Thymus (tissue), 14 donors: ENCODE measurements at places on chromosomes 1 and 21. TPM values are rescaled to one million over a fixed set of nuclear protein-coding genes. Genes with fewer than 3 reads are reported as not detected.

GRCh38 chr1:199313444-199313843, 674.6 kb downstream of the PTPRC start:
- no peak overlapping the region for H3K4me3 ChIP-seq
- H3K36me3 ChIP-seq, result no peaks in the 10 kb centered on the region
- H3K27ac ChIP-seq, result no peak overlapping the region
- peaks cover 11% of the 10 kb centered on the region for H3K4me1 ChIP-seq
- peak; percentile 19 for DNase-seq

DNA sequence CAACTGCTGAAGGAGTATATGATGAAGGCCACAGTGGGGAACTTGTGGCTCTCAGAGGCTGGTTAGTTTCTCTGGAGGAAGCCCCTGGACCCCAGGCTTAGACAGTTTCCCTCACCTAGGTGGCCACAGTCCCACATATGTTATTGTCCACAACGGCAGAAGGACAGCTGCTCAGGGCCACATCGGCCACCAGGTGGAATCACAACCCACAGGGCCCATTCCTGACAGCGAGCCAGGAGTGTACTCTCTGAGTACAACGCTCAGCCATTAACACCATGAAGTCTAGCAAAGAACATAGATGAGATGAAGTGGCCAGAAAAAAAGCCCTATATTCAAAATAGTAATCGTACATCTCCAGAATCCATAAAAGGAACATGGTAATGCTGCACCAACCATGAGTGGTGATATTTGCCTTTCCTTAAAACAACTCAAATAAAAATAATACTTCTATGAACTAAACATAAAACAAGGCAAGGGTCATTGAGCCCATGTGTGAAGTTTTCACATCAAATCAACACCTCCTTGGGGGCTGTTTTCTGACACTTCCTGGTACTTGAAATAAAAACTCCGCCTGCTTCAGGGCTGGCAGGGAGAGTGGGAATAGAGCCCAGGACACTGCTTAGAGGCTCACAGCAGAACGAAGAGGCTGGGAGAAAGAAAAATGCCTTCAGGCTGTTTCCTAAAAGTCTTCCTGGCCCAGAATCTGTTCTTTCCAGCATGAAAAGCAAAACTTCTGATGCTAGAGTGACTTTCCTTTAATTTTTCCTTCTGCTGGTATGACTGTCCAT, 383.3 kb downstream of the HHAT start:
- H3K36me3 ChIP-seq, result no peaks in the 10 kb centered on the region
- no peak overlapping the region for H3K27ac ChIP-seq
- no peak overlapping the region for H3K4me3 ChIP-seq

- peaks cover 87% of the 10 kb centered on the region for H3K27me3 ChIP-seq
- DNase-seq, result no peak
Observed at GRCh38 chr1:20480243-20480944, 5.6 kb downstream of the CAMK2N1 start.

DNA sequence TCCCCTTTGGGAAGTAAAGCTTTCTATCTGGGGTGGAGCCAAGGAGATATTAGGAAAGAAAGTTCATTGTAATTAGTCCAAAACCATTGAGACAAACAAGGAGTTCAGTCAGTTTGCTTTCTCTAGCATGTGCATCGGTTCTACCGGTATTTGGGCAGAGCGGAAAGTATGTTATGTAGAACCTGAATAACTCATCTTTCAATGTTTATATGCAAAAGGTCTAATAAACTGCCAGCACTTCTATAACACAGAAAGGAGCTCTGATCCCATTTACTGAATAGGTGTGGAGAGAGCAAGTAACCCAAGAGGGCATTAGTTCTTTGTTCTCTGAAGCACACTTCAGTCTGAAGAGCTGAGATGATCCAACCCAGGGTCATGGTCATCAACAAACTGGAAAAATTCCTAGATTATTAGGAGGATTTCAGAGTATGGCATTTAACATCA, 3.5 kb downstream of the TGFB2 start:
- H3K36me3 ChIP-seq, result no peaks in the 10 kb centered on the region
- no peak overlapping the region for H3K4me3 ChIP-seq
- peaks cover 32% of the 10 kb centered on the region for H3K4me1 ChIP-seq
- peaks cover 18% of the 10 kb centered on the region for H3K27me3 ChIP-seq
- no peak for DNase-seq

DNA sequence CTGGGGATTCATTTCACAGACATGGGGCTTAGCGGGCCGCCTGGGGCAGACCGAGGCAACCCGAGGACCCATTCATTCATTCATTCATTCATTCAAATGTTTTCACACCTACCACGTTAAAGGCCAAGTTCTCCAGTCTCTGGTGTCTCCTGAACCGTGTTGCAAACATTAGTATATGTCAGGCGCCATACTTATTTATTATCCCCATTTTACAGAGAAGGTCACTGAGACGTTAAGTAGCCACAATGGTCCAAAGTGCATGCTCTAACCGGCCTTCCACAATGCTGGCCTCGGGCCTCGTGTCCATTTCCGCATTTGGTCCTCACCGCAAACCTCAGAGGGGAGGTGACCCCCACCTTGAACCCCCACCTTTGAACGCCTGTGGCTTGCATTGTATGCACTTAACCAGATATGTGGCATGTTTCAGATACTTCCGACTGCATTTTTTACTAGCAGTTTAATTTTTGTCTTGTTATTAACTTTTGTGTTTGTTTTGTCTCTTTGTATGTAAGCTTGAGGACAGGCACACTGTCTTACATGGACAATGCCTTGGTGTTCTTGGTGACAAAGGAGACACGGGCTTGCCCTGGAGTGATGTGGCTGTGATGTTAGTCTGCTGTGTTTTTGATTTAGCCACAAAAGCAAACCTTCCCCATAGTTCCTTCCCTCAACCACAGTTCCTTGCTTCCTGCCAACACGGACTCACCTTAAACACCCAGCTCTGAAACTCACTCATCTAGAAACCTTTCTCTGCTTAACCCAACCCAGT, 1.2 kb upstream of the IFFO2 start:
- H3K27me3 ChIP-seq, result peaks cover 47% of the 10 kb centered on the region
- H3K36me3 ChIP-seq, result no peaks in the 10 kb centered on the region
- H3K27ac ChIP-seq, result no peak overlapping the region
- DNase-seq, result peak; percentile 49
- H3K4me3 ChIP-seq, result no peak overlapping the region

DNA sequence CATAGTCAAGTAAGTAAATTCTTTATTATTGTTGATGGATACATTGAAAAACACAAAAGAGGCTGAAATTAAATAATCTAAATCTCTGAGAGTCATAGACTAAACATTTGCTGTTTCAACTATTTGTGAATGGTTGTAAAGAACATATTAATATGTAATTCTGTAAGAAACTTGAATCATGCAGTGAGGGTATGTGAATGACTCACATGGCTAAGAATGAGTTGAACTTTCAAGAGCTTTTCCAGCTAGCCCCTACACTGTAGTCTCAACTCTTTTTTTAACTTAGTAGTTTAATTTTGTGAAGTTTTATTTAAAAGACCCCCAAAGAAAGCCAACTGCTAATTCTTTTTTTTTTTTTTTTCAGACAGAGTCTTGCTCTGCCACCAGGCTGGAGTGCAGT, 588.1 kb downstream of the DPYD start:
- no peaks in the 10 kb centered on the region for H3K36me3 ChIP-seq
- H3K4me1 ChIP-seq, result no peaks in the 10 kb centered on the region
- H3K4me3 ChIP-seq, result no peak overlapping the region

DNA sequence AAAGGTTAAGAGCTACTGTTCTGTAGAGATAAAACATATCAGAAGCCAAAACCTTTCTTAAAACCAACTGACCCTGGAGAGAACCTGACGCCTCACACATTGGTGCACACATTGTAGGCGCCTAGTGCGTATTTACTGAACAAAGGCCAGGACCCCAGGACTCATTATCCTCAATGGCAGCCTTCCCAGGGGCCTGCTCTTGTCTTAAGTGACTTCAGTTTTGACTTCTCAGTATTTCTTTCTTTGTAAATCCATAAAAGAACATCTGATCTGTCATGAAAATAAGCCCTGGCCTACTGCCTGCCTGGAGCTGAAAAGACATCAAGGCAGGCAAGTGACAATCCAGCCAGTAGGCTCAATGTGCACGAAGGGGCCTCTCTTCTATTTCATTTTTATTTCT, 27.6 kb downstream of the ABCA4 start:
- no peaks in the 10 kb centered on the region for H3K27me3 ChIP-seq
- H3K4me3 ChIP-seq, result no peak overlapping the region
- peaks cover 41% of the 10 kb centered on the region for H3K4me1 ChIP-seq
- peak overlapping the region; percentile 96 for H3K27ac ChIP-seq
- no peak for DNase-seq

- no peaks in the 10 kb centered on the region for H3K4me1 ChIP-seq
- H3K36me3 ChIP-seq, result no peaks in the 10 kb centered on the region
- H3K27me3 ChIP-seq, result no peaks in the 10 kb centered on the region
Observed at GRCh38 chr1:78549891-78550290, 59.1 kb downstream of the PTGFR start.

- H3K4me1 ChIP-seq, result peaks cover 81% of the 10 kb centered on the region
- H3K27me3 ChIP-seq, result no peaks in the 10 kb centered on the region
- DNase-seq, result no peak
Observed at GRCh38 chr1:153536671-153537375, 1.0 kb upstream of the S100A6 start.

SEMA6C gene
- 1.5 TPM for total RNA-seq

OR2L2 gene
- under 0.01 TPM for total RNA-seq

RBM11 gene
- total RNA-seq, result 0.90 TPM

FAM177B gene
- 0.42 TPM for total RNA-seq

TFF3 gene
- total RNA-seq, result 5.1 TPM

GBP7 gene
- 0.05 TPM for total RNA-seq

DNA sequence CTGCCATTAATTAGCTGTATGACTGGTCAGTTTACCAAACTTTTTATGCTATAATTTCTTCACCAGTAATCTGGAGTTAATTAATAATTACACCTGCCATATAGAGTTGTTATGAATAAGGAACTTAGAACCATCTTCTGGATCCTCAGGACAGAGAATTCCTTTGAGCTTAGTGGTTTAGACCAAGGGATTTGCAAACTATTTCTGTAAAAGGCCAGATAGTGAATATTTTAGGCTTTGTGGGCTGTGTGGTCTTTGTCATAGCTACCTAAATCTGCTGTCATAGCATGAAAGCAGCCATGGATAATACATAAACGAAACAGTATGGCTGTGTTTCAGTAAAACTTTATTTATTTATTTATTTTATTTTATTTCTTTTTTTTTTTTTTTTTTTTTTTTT, 9.0 kb downstream of the TIMM17A start:
- H3K27ac ChIP-seq, result no peak overlapping the region
- H3K27me3 ChIP-seq, result no peaks in the 10 kb centered on the region
- no peak for DNase-seq
- no peaks in the 10 kb centered on the region for H3K4me1 ChIP-seq
- H3K4me3 ChIP-seq, result no peak overlapping the region

S100A8 gene
- total RNA-seq, result 291 TPM

- no peaks in the 10 kb centered on the region for H3K4me1 ChIP-seq
- DNase-seq, result no peak
- H3K36me3 ChIP-seq, result no peaks in the 10 kb centered on the region
- no peak overlapping the region for H3K4me3 ChIP-seq
Observed at GRCh38 chr1:22414244-22414751, 37.4 kb upstream of the ZBTB40 start.
